ENCODE measurements at places on chromosomes 5 and 9. TPM values are rescaled to one million over a fixed set of nuclear protein-coding genes. Genes with fewer than 3 reads are reported as not detected.
A peak's percentile ranks its signal among the peaks of the same experiment; 100 is the strongest.

The PTGES2 gene
- 63.3 TPM for polyA plus RNA-seq

The OSMR gene
- polyA plus RNA-seq: 37.1 TPM

The OR1Q1 gene
- polyA plus RNA-seq: not detected

The PDCD1LG2 gene
- 31.7 TPM for polyA plus RNA-seq

The ADGRD2 gene
- polyA plus RNA-seq: not detected

DNA sequence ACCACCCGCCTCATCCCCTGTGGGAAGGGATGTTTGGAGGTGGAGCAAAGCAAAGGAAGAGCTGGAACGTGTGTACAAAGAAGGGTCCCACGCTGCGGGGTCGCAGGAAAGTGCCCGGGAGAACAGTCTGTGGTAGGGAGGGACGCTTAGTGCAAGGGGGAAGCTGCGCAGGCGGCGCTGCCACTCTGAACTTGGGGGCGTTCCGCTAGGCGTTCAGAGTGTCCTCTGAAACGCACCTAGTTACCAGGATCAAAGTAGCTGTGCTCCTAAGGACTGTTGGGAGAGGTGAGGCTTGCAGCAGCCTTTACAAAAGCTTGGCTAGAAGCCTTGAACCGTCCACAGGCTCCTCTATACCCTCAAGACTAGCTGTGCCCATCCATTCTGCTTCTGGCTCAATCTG is 29.3 kb upstream of the PDE8B start:
- no peaks in the 10 kb centered on the region for H3K4me1 ChIP-seq
- DNase-seq: no peak
- no peak overlapping the region for H3K4me3 ChIP-seq
- H3K36me3 ChIP-seq: no peaks in the 10 kb centered on the region
- H3K27ac ChIP-seq: no peak overlapping the region

- no peaks in the 10 kb centered on the region for H3K27me3 ChIP-seq
- no peaks in the 10 kb centered on the region for H3K4me1 ChIP-seq
These were observed 57.2 kb downstream of the RAB14 start for GRCh38 chr9:121144482-121144881.

DNA sequence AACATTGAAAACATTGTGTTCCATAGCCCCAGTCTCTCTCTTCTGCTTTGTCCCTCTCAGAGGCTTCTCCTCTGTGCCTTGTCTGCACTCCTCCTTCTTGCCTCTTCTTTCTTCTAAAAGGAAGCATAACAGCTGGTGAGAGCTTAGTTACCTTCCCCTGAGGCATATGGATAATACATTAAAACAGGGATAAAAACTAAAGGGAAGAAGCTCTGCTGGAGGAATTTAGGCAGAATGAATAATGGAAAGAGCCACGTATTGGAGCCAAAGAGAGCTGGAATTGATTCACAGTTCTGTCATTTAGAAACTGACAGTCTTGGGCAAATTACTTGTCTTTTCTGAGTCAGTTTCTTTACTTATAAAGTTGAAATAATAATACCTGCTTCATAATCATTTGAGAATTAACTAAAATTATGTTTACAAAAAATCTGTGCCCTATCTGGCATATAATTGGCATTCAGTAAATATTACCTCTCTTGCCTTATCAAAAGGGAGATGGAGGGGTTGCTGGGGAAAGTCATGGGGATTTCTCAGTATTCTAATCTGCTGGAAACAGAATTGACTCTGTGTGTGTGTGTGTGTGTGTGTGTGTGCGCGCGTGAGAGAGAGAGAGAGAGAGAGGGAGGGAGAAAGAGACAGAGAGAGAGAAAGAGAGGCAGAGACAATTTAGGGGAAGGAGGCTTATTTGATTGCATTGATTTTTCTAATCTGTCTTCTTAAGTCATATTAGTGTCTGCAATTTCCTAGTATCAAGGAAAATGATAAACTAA is 20.2 kb downstream of the ZNF474 start:
- H3K4me1 ChIP-seq: peaks cover 57% of the 10 kb centered on the region
- H3K36me3 ChIP-seq: no peaks in the 10 kb centered on the region
- H3K27ac ChIP-seq: peak overlapping the region; percentile 28
- DNase-seq: peak; percentile 47
- no peaks in the 10 kb centered on the region for H3K27me3 ChIP-seq

DNA sequence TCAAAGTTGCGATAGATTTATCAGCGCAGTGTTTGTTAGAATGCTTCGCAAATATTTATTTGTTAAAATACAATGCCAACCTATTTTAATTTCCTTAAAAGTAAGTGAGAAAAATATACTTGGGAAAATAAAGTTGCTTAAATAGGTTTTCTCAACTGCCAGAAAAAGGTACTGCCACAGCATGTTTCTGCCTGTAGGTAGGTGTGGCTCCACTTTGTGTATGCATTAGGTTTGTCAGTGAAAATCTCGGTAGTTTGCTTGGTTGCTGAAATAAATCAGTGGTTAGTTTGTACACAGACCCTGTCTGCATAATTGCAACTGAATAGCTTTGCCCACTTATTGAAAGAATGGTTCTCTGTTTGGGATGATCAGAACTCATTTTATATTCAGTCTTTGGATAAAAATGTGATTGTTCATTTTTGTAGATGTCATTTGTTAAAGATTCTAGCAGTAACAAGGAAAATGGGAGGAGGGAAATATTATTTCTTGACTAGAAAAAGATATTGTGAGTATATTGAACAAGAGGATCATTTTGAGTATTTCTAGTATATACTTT is 25.7 kb downstream of the C9orf85 start:
- H3K27ac ChIP-seq: no peak overlapping the region
- H3K27me3 ChIP-seq: no peaks in the 10 kb centered on the region
- peaks cover 28% of the 10 kb centered on the region for H3K4me1 ChIP-seq
- no peaks in the 10 kb centered on the region for H3K36me3 ChIP-seq

GRCh38 chr9:110949081-110949480 is 89.2 kb downstream of the LPAR1 start:
- peak overlapping the region; percentile 66 for H3K27ac ChIP-seq
- peaks cover 35% of the 10 kb centered on the region for H3K4me1 ChIP-seq
- no peak overlapping the region for H3K4me3 ChIP-seq
- peaks cover 1% of the 10 kb centered on the region for H3K36me3 ChIP-seq
- H3K27me3 ChIP-seq: no peaks in the 10 kb centered on the region

- peak; percentile 88 for DNase-seq
- H3K36me3 ChIP-seq: no peaks in the 10 kb centered on the region
- H3K27me3 ChIP-seq: no peaks in the 10 kb centered on the region
- peak overlapping the region; percentile 46 for H3K4me3 ChIP-seq
These were observed 101.7 kb upstream of the FST start for GRCh38 chr5:53378590-53379247.

DNA sequence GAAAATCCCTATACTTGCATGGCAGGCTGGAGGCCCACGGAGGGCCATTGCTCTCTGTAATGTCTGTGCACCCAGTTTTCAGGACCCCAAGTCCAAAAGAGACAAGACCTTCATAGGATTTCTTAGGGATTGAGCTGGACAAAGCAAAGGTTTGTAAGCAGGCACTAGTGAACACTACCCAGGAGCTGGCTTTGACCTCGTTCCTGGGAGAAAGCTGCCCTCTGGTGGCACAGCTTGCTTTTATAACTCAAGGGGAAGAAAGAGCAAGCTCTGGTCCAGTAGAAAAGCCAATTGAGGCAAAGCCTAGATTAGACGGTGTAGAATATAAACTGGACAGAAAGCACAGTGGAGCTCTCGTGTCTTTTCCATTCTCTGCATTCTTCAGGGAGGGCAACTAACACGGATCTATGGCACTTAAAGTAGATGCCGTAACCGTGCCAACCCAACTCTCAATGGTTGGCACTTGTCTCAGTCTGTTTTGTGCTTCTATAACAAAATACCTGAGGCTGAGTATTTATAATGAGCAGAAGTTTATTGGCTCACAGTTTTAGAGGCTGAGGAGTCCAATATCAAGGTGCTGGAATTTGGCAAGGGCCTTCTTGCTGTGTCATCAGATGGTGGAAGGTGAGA is 7.9 kb downstream of the GABRP start:
- no peaks in the 10 kb centered on the region for H3K4me1 ChIP-seq
- H3K27ac ChIP-seq: no peak overlapping the region
- H3K27me3 ChIP-seq: no peaks in the 10 kb centered on the region
- no peak overlapping the region for H3K4me3 ChIP-seq

- no peaks in the 10 kb centered on the region for H3K27me3 ChIP-seq
- DNase-seq: no peak
- no peak overlapping the region for H3K4me3 ChIP-seq
- 0 out of 2 replicates have a peak, but pooled peaks cover 3% of the 10 kb centered on the region for H3K4me1 ChIP-seq
- H3K36me3 ChIP-seq: peaks cover 30% of the 10 kb centered on the region
These were observed 59.0 kb downstream of the SCAMP1 start for GRCh38 chr5:78419396-78419795.

DNA sequence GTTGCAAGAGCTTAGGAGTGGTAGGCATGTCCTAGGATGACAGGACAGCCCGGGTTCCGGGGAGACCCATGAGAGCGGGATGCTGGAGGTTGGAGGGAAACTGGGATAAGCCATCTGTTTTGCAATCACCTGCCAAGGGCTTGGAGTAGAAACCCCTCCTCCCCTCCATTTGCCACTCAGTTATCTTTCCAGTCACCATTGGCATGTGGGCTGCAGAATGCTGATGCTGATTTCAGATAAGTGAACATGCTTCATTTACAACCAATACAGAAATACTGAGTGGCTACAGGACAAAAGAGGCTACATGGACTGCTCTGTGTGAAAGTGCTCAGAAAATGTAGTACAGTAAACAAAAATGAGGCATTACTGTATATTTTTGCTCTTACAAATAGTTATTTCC is 93.4 kb upstream of the KIF2A start:
- no peak overlapping the region for H3K27ac ChIP-seq
- no peaks in the 10 kb centered on the region for H3K4me1 ChIP-seq
- H3K36me3 ChIP-seq: no peaks in the 10 kb centered on the region

DNA sequence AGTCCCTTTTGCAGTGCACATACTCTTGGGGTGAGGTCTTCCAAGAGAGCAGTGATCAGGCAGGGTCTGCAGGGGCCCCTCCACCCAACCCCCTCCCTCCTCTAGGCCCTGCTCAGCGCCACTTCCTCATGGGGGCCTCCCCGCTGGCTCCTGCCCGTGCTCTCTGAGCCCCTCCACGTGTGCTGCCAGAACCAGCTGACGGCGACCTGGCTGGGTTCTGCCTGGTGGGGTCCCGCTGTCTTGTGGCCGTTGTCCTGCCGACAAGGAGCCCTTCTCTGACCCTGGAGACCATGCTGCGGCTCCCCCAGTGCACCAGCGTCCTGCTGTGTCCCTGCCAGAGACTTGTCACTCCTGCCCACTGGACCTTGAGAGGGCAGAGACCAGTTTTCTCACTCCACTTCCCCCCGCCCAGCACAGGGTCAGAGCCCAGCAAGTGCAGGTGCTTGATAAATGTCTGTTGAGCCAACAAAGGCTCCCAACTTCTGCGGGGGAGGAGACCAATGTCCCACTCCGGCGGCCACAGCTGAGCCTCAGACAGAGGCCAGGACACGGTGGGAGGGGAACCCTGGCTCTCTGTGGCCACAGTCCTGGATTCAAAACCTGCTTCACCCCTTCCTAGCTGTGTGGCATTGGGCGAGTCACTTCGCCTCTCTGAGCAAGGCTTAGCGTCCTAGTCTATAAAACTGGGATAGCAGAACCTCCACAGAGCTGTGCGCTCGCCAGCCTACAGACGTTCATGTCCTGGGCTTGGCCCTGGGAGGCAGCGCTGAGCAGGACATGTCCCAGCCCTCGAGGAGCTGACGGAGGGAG is 24.8 kb downstream of the SARDH start:
- no peak for DNase-seq
- H3K36me3 ChIP-seq: no peaks in the 10 kb centered on the region
- no peaks in the 10 kb centered on the region for H3K4me1 ChIP-seq
- no peak overlapping the region for H3K27ac ChIP-seq
- 0 out of 2 replicates have a peak, but pooled peaks cover 2% of the 10 kb centered on the region for H3K27me3 ChIP-seq

DNA sequence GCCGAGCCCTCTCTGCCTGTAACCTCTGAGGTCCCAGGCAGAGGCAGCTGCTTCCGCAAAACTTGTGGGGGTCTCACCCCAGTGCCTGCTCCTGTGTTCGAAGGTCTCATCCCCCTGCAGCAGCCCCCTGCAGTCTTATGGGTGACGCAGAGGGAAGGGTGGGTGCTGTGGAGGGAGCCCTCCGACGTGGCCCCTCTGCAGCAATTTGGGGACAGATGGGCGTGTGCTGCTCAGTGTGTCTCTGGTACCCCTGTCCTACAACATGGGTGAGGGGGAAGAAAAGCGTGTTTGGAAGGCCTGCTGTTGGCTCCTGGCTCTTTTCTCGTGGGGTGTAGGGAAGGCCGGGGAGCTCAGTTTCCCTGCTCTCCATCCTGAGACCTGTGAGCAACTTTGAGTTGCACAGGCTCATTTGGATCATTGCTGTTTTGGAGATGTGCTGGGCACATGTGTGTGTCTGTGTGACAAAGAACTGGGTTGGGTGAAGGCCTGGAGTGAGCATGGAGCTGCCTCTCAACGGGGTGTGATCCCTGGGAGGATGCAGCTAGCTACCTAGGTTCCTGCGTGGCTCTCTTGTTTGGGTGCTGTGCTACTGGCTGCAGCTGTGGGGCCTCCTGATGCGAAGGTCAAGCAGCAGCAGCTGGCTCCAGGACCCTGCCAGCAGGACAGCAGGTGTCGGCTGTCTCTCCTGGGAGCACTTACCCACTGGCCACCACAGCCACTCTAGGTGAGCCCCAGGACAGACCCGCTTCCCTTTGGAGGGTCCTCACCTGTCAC is 179.6 kb upstream of the PITX1 start:
- DNase-seq: no peak
- H3K27ac ChIP-seq: no peak overlapping the region
- no peaks in the 10 kb centered on the region for H3K36me3 ChIP-seq
- peaks cover 10% of the 10 kb centered on the region for H3K4me1 ChIP-seq

- no peaks in the 10 kb centered on the region for H3K4me1 ChIP-seq
- H3K36me3 ChIP-seq: no peaks in the 10 kb centered on the region
- DNase-seq: no peak
- no peak overlapping the region for H3K27ac ChIP-seq
These were observed 31.6 kb downstream of the SLC6A7 start for GRCh38 chr5:150221471-150221870.

GRCh38 chr9:124600407-124600806 is 93.2 kb upstream of the NR5A1 start:
- H3K4me3 ChIP-seq: no peak overlapping the region
- no peaks in the 10 kb centered on the region for H3K4me1 ChIP-seq
- no peak for DNase-seq
- no peak overlapping the region for H3K27ac ChIP-seq
- H3K36me3 ChIP-seq: no peaks in the 10 kb centered on the region
